ENCODE measurements at places on chromosomes 2 and 18. TPM values are rescaled to one million over a fixed set of nuclear protein-coding genes. Genes with fewer than 3 reads are reported as not detected.
A peak's percentile ranks its signal among the peaks of the same experiment; 100 is the strongest.

DNA sequence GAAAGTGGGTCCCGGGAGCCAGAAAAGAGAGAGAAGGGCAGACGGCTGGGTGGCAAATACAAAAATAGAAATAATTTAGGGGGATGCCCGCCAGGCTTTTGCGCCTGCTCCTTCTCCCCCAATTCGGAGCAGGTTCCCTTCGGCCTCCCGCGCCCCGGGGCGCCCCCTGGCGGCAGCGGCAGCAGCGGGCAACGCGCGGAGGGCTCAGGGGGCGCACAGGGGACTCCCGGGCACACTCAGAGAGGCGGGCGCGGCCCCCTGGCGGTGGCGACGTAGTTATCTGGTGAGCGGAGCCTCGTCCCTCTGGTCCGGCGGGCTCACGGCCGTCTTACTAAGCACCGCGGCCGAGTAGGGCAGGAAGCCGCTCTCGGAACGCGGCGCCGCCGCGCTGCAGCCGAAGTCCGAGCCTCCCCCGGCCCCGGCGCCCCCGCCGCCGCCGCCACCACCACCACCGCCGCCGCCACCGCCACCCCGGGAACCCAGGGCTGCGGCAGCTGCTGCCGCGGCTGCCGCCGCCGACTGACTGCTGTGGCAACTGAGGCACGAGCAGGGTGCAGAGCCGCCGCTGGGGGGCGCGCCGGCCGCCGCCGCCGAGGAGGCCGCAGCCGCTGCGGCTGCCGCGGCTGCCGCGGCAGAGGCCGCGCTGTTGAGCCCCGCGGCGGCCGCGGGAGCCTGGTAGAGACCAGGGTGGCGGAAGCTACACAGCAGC is 3.8 kb downstream of the EVX2 start:
- peak; percentile 90 for DNase-seq

- no peak for DNase-seq
Measured at GRCh38 chr18:11747731-11748130, 58.7 kb downstream of the GNAL start.

DNA sequence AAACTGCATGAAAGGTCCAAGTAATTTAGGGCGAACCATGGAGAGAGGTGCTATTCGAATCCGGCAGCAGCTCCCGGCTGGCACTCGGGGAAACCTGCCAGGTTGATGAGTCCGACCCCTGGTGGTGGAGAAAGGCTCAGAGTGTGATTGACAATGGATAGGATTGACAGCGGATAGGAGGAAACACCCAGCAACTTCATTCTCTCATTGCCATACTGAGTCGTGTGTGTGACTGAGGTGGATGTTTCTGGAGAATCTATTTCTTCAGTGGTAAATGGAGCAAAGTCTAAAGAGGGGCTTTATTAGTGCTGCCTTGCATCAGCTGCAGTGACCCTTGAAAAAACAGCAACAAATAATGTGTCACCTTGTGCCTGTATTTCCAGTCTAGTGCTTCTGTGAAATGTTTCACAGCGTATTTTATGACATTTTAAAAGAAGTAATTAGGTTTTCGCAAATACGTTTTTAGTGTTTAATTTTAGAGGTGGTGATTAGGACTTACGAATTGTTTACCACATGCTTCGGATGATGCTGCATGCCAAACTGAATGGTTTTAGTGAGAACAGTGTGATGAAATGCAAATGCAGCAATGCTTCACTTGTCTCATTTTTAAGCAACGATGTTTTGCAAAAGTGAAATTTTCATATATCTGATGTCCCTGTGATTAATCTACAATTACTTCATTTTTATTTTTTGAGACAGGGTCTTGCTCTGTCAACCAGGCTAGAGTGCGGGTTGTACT is 102.0 kb downstream of the DCDC2C start:
- DNase-seq = peak; percentile 57

- DNase-seq = no peak
Measured at GRCh38 chr18:5891854-5892215, 3.5 kb downstream of the TMEM200C start.

GRCh38 chr2:151716721-151717120 is 17.6 kb downstream of the NEB start:
- DNase-seq = no peak

- peak; percentile 48 for DNase-seq
Measured at GRCh38 chr2:74554820-74555531, 456 bp downstream of the DOK1 start.

GRCh38 chr2:63743982-63744966 is 97.4 kb upstream of the UGP2 start:
- DNase-seq = no peak

DNA sequence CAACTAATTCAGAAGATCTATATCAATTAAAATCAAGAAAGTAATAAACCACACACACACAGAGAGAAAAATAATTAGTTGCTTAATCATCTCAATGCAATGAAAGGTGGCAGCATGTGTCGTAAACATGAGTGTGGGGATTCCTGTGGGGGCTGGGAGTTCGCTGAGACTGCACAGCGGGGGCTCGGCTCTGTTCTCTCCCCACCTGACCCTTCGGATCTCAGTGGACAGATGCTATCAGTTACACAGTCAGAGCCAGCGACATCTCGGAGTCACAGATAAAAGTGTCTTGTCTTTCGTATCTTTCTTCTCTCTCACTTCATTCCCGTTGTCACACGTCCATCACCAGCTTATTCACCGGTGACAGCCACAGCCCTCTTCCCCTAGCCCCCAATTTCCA is 37.1 kb downstream of the COLEC12 start:
- no peak for DNase-seq

GRCh38 chr2:215755641-215756345 is 257.6 kb downstream of the MREG start:
- no peak for DNase-seq

DNA sequence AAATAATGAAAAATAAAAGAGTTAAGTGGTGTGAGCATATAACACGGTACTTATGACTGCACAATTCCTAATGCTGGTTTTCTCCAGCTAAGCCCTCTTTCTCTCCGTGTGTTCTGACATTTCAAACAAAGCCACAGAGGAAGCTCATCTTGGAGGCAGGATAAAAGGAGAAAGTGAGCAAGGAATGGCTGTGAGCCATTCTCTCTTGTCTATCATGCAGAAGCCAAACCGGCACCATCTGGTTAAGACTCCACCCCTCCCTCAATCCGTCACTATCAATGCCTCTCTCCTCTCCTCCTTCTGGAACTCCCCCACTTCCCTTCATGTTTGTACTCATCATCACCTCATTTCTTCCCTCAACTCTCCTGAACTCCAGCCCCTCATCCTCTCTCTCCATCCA is 210.4 kb downstream of the TMEM163 start:
- no peak for DNase-seq

DNA sequence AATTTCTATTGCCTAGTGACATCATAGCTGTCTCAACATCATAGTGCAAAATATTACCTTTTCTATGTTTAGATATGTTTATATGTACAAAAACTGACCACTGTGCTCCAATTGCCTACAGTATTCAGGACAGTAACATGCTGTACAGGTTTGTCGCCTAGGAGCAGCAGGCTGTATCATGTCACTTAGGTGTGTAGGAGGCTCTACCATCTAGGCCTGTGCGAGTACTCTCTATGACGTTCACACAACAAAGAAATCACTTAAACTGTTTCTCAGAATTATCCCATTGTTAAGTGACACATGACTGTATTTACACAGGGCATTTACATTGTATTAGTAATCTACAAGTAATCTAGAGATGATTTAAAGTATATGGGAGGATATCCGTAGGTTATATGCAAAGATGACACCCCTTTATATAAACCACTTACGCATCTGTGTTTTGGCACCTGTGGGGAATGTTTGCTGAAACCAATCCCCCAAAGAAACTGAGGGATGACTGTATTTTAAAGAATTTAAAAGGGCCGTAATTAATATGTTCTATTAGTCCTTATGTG is 24.7 kb downstream of the IL1R2 start:
- no peak for DNase-seq

DNA sequence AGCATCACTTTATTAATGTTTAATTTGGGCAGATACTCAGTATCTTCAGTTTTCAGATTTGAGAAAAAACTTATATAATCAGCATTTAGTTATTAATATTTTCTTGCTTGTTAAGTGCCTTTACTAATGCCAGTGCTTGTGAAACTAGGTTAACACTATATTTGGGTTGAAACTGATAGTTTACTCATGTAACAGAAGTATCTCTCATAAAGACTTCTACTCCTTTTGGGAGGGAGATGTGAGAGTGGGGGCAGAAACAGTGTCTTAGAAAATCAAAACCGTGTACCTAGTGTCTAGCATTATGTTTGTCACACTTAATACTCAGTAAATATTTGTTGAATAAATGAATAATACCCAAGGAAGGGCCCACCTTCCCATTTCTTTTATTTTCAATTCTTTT is 129.5 kb downstream of the MSTN start:
- DNase-seq = no peak

DNA sequence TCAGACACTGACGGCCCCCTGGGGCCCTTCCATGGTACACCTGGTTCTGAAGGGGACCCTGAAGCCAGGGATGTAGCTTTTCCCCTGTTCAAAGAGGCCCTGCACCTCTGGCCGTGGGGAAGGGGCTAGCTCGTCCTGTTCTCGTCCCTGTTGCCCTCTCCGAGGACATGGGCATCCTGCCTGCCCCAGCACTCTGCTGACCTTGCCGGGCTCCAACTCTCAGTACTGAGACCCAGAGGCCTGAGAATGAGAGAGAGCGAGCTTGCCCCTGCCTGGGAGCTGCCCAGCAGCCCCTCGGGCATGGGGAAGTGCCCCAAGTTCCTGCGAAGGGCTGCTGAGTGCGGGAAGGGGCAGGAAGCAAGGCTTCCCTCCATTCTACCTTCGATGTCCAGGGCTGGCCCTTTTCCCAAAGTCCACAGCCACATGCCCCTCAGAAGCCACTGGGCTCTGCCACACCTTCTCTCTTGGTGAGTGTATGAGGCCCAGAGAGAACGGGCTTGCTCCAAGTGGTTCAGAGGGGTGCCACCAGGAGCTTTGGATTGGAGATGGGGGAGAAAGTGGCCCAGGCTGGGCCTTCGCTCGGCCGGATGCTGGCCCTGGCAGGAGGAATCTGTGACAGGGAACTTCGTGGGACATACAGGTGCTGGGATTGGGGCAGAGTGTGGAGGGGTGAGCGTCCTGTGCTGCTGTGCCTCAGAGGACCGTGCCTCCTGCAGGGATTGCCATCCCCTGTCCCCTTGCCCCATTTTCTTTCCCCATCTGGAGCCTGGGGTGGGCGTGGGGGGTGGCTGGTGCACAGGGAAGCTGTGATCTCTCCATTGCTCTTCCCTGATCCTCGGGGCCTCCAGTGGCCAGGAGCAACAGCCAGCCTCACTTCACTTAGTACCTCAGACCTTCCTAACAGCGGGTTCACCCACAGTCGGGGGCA is 50.8 kb downstream of the KCNIP3 start:
- DNase-seq = no peak

GRCh38 chr2:106956879-106957278 is 70.9 kb upstream of the ST6GAL2 start:
- peak; percentile 9 for DNase-seq

GRCh38 chr2:10209406-10209935 is 86.9 kb downstream of the RRM2 start:
- no peak for DNase-seq

GRCh38 chr2:167575276-167575675 is 672.1 kb downstream of the STK39 start:
- no peak for DNase-seq

DNA sequence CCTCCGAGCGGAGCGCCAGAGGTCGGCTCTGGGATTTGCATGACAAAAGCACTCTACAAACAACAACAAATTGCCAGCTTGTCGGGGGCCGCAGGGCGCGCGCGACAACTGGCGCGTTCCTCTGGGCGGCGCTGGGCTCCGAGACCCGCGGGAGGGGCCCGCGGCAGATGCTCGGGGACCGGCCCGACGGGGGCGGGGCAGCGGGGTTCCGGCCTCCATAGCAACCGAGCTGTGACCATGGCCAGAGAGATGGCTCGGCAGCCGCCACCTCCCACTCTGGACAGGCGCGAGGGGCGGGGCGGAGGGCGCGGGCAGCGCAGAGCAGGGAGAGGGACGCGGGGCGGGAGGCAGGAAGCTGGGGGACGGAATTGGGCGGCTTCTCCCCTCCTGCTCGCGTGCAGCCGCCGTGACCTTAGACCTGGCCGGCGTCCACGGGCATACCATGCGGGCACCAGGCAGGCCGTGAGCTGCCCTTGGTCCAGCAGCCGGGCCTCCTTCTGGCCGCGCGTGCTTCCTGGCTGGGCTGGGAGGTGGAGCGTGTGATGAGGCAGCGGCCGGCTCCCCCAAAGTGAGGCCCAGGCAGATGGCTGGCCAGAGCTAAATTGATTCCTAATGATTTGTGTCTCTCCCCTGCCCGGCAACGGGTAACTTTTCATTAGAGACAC is 171.5 kb downstream of the CELF4 start:
- peak; percentile 66 for DNase-seq

- DNase-seq = no peak
Measured at GRCh38 chr2:27076323-27076722, 2.1 kb upstream of the EMILIN1 start.

DNA sequence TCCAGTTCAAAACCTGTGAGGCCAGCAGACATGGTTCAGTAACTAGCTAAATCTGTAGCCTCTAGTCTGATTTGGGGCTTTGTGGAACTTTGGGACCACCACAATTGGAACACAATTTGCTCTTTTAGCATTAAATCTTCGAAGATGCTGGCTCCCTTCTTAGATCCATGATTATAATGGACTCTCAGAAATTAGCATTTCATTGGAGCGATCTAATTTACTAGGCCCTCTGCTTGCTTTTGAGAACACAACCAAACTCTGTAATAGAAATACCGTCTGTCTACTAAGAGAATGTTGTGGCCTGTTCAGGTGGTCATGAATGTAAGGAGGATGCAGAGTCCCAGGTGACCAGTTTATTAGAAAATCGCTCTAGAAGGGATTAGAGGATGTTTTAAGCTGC is 70.2 kb upstream of the LYPD6B start:
- no peak for DNase-seq

GRCh38 chr2:230975927-230976326 is 20.0 kb upstream of the SPATA3 start:
- DNase-seq = no peak

DNA sequence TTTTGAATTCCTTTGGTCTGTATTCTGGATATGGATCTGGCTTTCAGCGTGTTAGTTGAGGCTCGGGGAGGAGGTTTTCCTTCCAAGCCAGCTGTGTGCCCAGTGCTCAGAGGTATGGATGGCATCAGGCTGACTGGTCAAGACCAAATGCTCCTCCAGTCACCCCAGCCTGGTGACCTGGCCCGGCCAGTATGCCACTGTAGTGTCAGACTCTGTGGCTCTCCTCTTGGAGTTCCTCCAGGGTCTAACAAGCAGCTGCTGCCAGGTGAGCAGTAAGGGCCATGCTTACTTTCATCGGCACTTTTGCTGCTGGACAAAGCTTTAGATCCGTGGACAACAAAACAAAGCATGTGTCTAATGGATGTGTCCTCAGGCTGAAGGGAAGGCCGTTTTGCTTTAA is 44.1 kb downstream of the CABLES1 start:
- DNase-seq = no peak

SGO2 gene
- total RNA-seq = 10.5 TPM

BMP10 gene
- total RNA-seq = not detected

IMPA2 gene
- 24.1 TPM for total RNA-seq

TLX2 gene
- not detected for total RNA-seq

C1QL2 gene
- total RNA-seq = not detected

SAG gene
- not detected for total RNA-seq

CD302 gene
- 5.2 TPM for total RNA-seq

DNAJC5G gene
- not detected for total RNA-seq

SNX17 gene
- total RNA-seq = 90.5 TPM
